ENCODE measurements at places on chromosomes 1 and 21. TPM values are rescaled to one million over a fixed set of nuclear protein-coding genes. Genes with fewer than 3 reads are reported as not detected.

Gene CRB1
- total RNA-seq, result 5.1 TPM

Gene NDC1
- 7.0 TPM for total RNA-seq

Gene LRRN2
- 0.42 TPM for total RNA-seq

Gene ISG15
- total RNA-seq, result 30.1 TPM

Gene SPRR4
- total RNA-seq, result not detected

Gene KCNJ9
- total RNA-seq, result not detected

Gene PIGV
- 15.3 TPM for total RNA-seq

Gene NT5C1A
- total RNA-seq, result not detected

Gene S100A13
- total RNA-seq, result 10.8 TPM

Gene CHAF1B
- total RNA-seq, result 0.33 TPM

Gene CD53
- 30.4 TPM for total RNA-seq

Gene AADACL4
- total RNA-seq, result not detected

Gene TRIM67
- total RNA-seq, result under 0.01 TPM

Gene HLX
- 6.6 TPM for total RNA-seq

Gene RGSL1
- 0.50 TPM for total RNA-seq

Gene CC2D1B
- 15.7 TPM for total RNA-seq

Gene IL23R
- 0.09 TPM for total RNA-seq

Gene IGSF5
- total RNA-seq, result not detected

Gene NKAIN1
- total RNA-seq, result not detected

Gene FGR
- 7.8 TPM for total RNA-seq

Gene ABCA4
- 0.19 TPM for total RNA-seq

Measured in liver (tissue), 10 donors.